ENCODE measurements at places on chromosomes 12 and 14. TPM values are rescaled to one million over a fixed set of nuclear protein-coding genes. Genes with fewer than 3 reads are reported as not detected.

Gene DTX1
- polyA plus RNA-seq: not detected

Gene LIN7A
- 1.6 TPM for polyA plus RNA-seq

Gene DBX2
- polyA plus RNA-seq: not detected

Gene RDH5
- polyA plus RNA-seq: 17.6 TPM

Gene IL31
- not detected for polyA plus RNA-seq

Gene SEL1L
- 49.4 TPM for polyA plus RNA-seq

Gene NYNRIN
- 2.2 TPM for polyA plus RNA-seq

Gene KRT86
- polyA plus RNA-seq: 0.27 TPM

Gene CISTR
- polyA plus RNA-seq: not detected

Gene TBX5
- 27.5 TPM for polyA plus RNA-seq

Gene DHH
- polyA plus RNA-seq: not detected

Gene TSPAN11
- 0.70 TPM for polyA plus RNA-seq

Gene ANO6
- polyA plus RNA-seq: 48.4 TPM

Gene DGKA
- polyA plus RNA-seq: 116 TPM

Gene COX8C
- polyA plus RNA-seq: not detected

Gene AMIGO2
- 20.5 TPM for polyA plus RNA-seq

Gene SERPINA3
- polyA plus RNA-seq: 0.75 TPM

Gene GARIN6
- not detected for polyA plus RNA-seq

Gene CMA1
- polyA plus RNA-seq: not detected

Gene SPIC
- not detected for polyA plus RNA-seq

Gene BDKRB2
- polyA plus RNA-seq: 13.3 TPM

Gene OR4K1
- not detected for polyA plus RNA-seq

Gene CACNA2D4
- 0.23 TPM for polyA plus RNA-seq

Gene AVPR1A
- polyA plus RNA-seq: not detected

Gene KANSL2
- 28.6 TPM for polyA plus RNA-seq

Gene AQP2
- polyA plus RNA-seq: not detected

Gene VRTN
- polyA plus RNA-seq: not detected

Gene PRKD1
- 28.1 TPM for polyA plus RNA-seq

Gene ABCD2
- polyA plus RNA-seq: not detected

Gene TAS2R10
- not detected for polyA plus RNA-seq

Gene RNF212B
- not detected for polyA plus RNA-seq

Gene ASB2
- 0.06 TPM for polyA plus RNA-seq

Gene TEDC1
- 6.4 TPM for polyA plus RNA-seq

Gene ERP27
- polyA plus RNA-seq: not detected

Gene NAA30
- polyA plus RNA-seq: 17.2 TPM

Gene CRADD
- 19.6 TPM for polyA plus RNA-seq

Gene PPFIBP1
- 80.2 TPM for polyA plus RNA-seq

Gene LYZ
- not detected for polyA plus RNA-seq

Gene COCH
- polyA plus RNA-seq: 0.09 TPM

Gene KLRB1
- polyA plus RNA-seq: not detected

Gene CLEC4D
- not detected for polyA plus RNA-seq

Gene OR4E2
- not detected for polyA plus RNA-seq

Gene ABCC9
- 14.2 TPM for polyA plus RNA-seq

All from GM23248 (cell line).